Activated naive CD8-positive, alpha-beta T cell treated with anti-CD3 and anti-CD28 coated beads, Interleukin-2, amount 50 U/mL, for 16 hours (primary cell): ENCODE measurements at places on chromosomes 7 and 10.

DNA sequence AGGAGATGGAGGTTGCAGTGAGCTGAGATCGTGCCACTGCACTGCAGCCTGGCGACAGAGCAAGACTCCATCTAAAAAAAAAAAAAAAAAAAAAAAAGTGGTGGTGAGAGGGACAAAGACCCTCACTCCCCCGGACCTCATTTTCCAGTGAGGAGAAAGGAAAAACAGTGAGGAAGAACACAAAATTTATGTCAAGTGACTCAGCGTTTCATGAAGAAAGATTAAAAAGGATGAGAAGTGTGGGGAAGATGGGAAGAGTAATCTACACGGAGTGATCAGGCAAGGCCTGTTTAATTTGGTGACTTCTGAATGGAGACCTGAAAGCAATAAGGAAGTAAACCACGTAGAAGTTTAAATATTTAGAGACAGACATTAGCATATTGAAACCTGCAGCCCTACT, 7.0 kb downstream of the NUDT5 start:
- no peak for DNase-seq

DNA sequence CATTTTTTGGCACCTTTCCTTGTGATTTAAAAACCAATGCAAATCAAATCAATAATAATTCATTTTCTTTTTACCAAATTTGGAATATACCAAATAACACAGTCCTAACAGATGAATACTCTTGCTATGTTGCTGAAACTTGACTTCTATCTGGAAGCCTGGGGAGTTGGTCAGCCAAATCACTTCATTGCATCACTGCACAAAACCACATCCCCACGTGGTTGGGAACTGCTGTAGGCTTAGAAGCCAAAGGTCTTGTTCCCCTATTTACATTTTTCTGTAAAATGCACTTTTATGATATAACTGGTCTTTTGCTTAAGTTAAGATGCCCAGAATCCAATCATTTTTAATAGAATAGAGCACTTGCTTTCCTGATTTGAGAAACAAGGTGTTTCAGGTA, 15.2 kb downstream of the GPR85 start:
- no peak for DNase-seq

GRCh38 chr10:114009281-114009996, 34.2 kb upstream of the ADRB1 start:
- DNase-seq: no peak

DNA sequence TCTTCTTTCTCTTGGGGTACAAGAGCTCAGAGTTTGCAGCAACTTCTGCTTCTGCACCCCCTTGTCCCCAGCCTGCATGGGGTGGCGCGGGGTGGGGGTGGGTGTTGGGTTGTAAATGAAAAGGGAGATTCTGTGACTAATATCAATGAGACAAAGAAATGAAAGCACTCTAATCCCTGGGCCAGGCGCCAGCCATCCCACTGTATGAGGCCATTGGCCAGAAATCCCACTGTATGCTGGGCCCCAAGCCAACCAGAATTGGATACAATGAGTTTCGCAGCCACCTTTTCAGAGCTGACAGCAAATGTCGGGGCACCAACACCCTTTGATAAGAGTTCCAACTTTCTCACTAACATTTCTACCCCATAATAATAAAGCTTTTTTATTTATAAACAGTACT, 10.9 kb upstream of the PTN start:
- DNase-seq: no peak

DNA sequence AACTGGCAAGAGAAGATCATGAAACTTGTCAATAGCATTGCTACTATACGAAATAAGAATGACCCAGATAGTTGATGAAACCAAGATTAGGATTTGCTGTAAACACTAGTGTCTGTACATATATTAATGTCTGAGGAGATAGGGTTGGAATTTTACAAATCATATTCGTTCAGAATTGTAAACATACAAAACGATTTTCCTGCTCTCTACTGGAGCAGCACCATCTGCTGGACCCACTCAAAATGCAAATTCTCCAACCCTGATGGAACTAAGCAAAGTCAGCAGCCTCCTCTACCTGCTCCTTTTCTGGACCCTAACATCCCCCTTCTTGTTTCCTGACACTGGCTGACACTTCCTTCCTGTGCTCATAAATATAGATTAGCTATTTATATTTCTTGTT, 29.4 kb upstream of the SGMS1 start:
- DNase-seq: no peak

DNA sequence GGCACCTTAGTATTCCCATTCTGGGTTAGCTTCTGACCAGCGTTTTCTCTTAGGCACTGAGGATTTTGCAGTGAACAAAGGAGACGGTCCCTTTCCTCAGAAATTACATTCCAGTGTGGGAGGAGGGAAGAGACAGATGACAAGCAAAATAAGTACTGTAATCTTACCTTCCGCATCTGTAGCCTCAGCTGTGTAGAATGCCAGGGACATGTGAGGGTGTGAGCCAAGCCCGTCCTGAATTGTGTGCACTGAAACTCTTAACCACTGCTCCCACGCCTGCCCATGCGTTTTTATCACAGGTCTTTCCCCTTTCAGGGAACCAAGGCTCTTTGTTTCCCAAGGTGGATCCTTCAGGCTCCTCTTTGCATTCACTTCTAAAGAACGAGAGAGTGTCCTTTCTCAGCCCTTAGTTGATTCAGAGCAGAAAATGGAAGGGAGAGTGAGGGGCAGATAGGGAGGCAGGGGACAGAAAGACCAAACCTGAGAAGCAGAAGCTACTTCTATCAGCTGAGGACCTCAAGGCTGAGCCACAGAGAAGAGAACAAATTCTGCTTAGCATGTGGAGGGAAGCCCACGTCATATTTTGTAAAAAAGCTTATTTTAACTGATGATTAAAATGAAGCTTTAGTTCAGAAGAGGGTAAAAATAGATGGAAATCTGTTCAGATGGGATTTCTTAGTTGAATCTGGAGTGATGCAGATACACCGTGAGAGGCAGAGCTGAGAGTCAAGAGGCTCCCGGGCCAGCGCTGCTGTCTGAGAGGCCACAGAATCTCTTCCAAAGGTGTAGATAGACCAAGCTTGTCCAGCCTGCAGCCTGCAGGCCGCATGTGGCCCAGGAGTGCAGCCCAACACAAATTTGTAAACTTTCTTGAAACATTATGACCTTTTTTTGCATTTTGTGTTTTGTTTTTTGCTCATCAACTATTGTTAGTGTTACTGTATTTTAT, 122.5 kb downstream of the CCNY start:
- no peak for DNase-seq
